ENCODE measurements at places on chromosomes 2 and 18. TPM values are rescaled to one million over a fixed set of nuclear protein-coding genes. Genes with fewer than 3 reads are reported as not detected.

GRCh38 chr2:1459727-1460126 lies 46.5 kb downstream of the TPO start:
- H3K36me3 ChIP-seq, result no peaks in the 10 kb centered on the region
- H3K4me3 ChIP-seq, result no peak overlapping the region
- H3K27me3 ChIP-seq, result no peaks in the 10 kb centered on the region
- H3K27ac ChIP-seq, result no peak overlapping the region
- no peaks in the 10 kb centered on the region for H3K4me1 ChIP-seq

DNA sequence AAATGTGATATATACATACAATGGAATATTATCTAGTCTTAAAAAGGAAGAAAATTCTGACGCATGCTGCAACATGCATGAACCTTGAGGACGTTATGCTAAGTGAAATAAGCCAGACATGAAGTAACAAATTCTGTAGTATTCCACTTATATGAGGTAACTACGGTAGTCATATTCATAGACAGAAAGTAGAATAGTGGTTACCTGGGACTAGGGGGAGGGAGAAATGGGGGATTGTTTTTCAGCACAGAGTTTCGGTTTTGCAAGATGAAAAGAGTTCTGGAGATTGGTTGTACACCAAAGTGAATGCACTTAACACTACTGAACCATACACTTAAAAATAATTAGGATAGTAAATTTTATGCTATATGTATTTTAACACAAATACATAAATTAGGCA lies 215.9 kb upstream of the FBXO11 start:
- no peaks in the 10 kb centered on the region for H3K27me3 ChIP-seq
- H3K36me3 ChIP-seq, result no peaks in the 10 kb centered on the region
- no peaks in the 10 kb centered on the region for H3K4me1 ChIP-seq
- H3K4me3 ChIP-seq, result no peak overlapping the region
- DNase-seq, result no peak

DNA sequence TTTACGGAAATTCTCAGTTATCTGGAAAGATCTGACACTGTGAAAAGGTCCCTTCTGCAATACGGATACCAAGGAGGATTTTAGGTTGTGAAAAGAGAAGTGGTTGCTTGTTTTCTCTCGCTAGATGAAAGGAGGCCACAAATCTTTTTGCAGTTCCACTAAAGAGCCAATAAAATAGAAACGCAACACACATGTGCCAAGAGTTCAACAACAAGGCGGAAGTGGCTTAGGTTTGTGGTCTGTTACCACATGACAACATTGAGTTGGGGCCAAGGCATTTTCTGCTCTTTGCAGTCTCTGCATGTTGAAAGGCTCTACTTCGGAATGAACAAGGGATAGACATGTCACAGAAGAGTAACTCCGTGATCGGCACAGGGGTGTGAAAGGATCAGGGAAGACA lies 115.7 kb upstream of the OSR1 start:
- no peaks in the 10 kb centered on the region for H3K4me1 ChIP-seq
- peak; percentile 51 for DNase-seq
- H3K27ac ChIP-seq, result no peak overlapping the region
- H3K36me3 ChIP-seq, result no peaks in the 10 kb centered on the region
- H3K4me3 ChIP-seq, result no peak overlapping the region

DNA sequence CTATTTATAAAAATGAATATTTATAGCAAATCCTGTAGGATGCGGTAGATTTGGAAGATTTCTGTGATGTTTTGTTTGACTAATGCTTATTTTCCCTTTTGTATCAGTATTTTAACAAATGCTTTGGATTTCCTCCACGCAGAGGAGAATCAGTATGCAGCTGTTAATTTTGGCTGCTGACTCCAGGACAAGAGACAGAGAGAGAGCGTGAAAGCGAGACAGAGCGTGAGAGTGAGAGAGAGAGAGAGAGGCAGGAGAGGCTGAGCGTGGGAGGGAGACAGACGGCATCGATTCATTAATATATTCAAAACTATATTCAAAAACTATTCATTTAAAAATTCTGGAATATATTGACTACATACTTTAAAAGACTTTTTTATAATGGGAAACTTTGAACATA lies 62.5 kb downstream of the RRM2 start:
- H3K27ac ChIP-seq, result no peak overlapping the region
- H3K36me3 ChIP-seq, result no peaks in the 10 kb centered on the region
- no peaks in the 10 kb centered on the region for H3K27me3 ChIP-seq
- H3K4me3 ChIP-seq, result no peak overlapping the region
- peak; percentile 64 for DNase-seq

- H3K36me3 ChIP-seq, result no peaks in the 10 kb centered on the region
- H3K4me3 ChIP-seq, result no peak overlapping the region
- H3K4me1 ChIP-seq, result peaks cover 46% of the 10 kb centered on the region
- peak overlapping the region; percentile 82 for H3K27ac ChIP-seq
These were observed 167.1 kb downstream of the PRKCE start for GRCh38 chr2:45818591-45818990.

- no peak overlapping the region for H3K27ac ChIP-seq
- H3K4me1 ChIP-seq, result no peaks in the 10 kb centered on the region
- no peaks in the 10 kb centered on the region for H3K27me3 ChIP-seq
- no peaks in the 10 kb centered on the region for H3K36me3 ChIP-seq
These were observed 268.4 kb downstream of the IRS1 start for GRCh38 chr2:226531061-226531810.

- no peak for DNase-seq
- no peaks in the 10 kb centered on the region for H3K36me3 ChIP-seq
- no peak overlapping the region for H3K27ac ChIP-seq
These were observed 444.4 kb downstream of the NCKAP5 start for GRCh38 chr2:133123904-133124303.

DNA sequence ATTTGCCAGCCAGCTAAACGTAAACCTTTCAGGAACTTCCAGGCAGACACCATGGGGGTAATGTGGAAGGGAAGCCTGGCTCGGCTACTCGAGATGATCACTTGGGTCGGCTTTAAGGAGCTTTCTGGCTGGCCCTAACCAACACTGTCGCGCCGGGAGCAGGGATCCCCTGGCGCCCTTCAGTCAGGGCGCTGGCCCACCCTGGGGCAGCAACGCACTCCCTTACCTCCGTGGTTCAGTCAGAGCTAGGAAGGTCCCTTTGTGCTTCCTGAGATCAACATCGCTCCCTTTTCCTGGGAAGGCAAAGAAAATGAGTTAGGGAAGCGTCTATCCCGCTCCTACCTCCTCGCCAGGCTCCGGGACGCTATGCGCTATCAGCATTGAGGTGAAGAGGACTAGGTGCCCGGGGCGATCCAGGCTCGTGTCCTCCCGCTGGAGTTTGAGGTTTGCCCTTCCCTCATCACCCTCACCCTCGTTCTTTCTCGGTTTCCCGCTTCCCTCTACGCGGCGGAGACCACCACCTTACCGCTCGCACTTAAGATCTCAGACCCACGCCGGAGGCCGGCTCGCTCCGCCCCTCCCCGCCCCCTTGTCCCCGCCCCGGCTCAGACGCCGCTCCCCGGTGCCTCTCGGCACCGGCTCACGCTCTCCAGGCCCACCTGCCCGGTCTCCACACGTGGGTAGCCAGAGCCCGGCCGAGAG lies 449 bp upstream of the ATRAID start:
- peak overlapping the region; percentile 97 for H3K27ac ChIP-seq
- H3K36me3 ChIP-seq, result peaks cover 37% of the 10 kb centered on the region
- H3K27me3 ChIP-seq, result no peaks in the 10 kb centered on the region
- DNase-seq, result peak; percentile 79
- H3K4me1 ChIP-seq, result peaks cover 34% of the 10 kb centered on the region

GAREM2 gene
- total RNA-seq, result not detected

- DNase-seq, result no peak
- no peak overlapping the region for H3K27ac ChIP-seq
- H3K27me3 ChIP-seq, result no peaks in the 10 kb centered on the region
- no peak overlapping the region for H3K4me3 ChIP-seq
- H3K36me3 ChIP-seq, result no peaks in the 10 kb centered on the region
These were observed 970.4 kb downstream of the EPHA4 start for GRCh38 chr2:220601674-220602073.

GRCh38 chr2:241762321-241762932 lies 14.2 kb upstream of the GAL3ST2 start:
- no peak overlapping the region for H3K4me3 ChIP-seq
- H3K4me1 ChIP-seq, result peaks cover 4% of the 10 kb centered on the region
- peaks cover 59% of the 10 kb centered on the region for H3K36me3 ChIP-seq
- H3K27ac ChIP-seq, result peak overlapping the region; percentile 12

SLC35G4 gene
- total RNA-seq, result not detected

GRCh38 chr2:43853141-43854081 lies 14.6 kb downstream of the ABCG8 start:
- no peak overlapping the region for H3K4me3 ChIP-seq
- H3K36me3 ChIP-seq, result no peaks in the 10 kb centered on the region
- no peaks in the 10 kb centered on the region for H3K4me1 ChIP-seq
- DNase-seq, result no peak
- no peak overlapping the region for H3K27ac ChIP-seq

ATP6V1C2 gene
- 1.1 TPM for total RNA-seq

DNA sequence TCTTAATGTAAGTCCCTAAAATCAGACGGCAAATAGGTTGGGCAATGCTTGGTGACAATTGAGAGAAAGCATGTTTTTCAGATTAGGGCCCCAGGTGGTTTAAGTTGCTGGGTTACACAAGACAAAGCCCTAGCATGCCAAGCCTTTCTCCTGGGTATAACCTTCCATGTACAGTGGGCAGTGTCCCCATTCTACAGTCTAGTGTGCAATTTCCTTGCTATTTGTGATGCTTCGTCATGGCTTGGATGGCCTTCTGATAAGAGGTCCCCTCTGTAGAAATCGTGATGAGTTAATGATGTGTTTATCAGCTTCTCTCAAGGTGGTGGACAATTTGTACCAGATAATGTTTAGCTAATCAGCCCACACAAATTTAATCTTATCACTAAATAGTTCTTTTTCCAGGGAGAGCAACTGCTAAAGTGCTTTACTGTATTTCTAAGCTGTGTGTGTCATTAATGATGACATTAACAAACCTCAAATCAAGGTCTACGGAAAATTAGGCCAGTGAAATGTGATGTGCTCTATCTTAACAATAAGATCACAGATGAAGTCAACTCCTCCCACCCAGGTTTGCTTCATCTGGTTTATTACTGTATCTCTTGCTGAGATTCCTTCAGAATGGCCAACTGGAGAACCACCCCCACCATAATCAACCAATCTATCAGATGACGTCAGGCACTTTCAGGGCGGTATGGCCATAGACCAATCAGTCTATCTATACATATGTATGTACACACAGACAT lies 61.7 kb downstream of the PLB1 start:
- H3K27ac ChIP-seq, result no peak overlapping the region
- H3K4me1 ChIP-seq, result no peaks in the 10 kb centered on the region
- no peak overlapping the region for H3K4me3 ChIP-seq
- H3K27me3 ChIP-seq, result no peaks in the 10 kb centered on the region

GRCh38 chr2:18077704-18078103 lies 199.2 kb downstream of the KCNS3 start:
- H3K36me3 ChIP-seq, result no peaks in the 10 kb centered on the region
- H3K27ac ChIP-seq, result no peak overlapping the region
- no peak for DNase-seq
- no peak overlapping the region for H3K4me3 ChIP-seq
- H3K4me1 ChIP-seq, result no peaks in the 10 kb centered on the region
- H3K27me3 ChIP-seq, result no peaks in the 10 kb centered on the region

Measured in stomach (tissue), 19 donors.